ENCODE measurements at places on chromosomes 7 and 10.

- DNase-seq: no peak
Observed at GRCh38 chr10:98078774-98079173, 48.4 kb upstream of the CRTAC1 start.

- DNase-seq: no peak
Observed at GRCh38 chr10:78348411-78349164, 314.9 kb downstream of the RPS24 start.

DNA sequence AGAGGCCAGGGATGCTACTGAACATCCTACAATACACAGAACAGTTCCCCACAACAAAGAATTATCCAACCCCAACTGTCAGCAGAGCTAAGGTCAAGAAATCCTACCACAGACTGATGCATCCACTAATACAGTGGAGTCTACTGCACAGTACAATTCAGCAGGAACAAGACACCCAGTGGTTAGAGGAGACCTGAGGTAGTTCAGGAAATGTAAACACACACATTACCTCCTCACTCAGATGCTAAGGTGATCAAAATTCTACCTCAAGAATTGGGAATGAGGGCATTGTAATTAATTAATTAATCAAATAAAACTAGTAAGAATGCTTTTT lies 91.4 kb downstream of the ZFAND4 start:
- no peak for DNase-seq

GRCh38 chr7:16915405-16915804 lies 33.6 kb upstream of the AGR3 start:
- no peak for DNase-seq

DNA sequence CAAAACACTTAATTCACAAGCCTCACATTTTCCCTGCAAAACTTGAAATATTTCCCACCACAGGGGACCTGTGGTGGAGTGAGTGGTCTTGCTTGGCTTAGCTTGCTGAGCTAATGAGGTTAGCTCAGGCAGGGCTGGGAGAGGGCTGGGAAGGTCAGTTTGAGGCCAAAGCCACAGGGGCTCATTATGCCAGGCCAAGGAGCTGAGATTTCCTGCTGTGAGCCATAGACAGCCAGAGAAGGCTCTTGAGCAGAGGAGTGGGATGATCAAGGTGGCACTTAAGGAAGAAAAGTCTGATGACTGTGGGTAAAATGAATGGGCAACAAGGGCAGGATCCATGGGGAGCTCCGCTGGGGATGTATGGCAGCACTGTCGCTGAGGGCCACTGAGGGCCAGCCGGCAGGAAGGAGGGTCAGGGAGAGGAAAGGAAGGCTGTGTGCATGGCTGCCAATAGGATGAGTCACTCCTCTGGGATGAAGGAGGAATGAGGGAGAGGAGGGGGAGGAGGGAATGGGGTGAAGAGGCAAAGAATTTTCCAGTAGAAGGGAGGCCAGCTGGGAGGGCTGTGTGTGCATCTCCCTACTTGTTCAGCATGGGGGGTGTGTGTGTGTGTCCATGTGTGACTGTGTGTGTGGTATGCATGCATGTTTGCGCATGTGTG lies 18.7 kb upstream of the ZNF488 start:
- no peak for DNase-seq

- no peak for DNase-seq
Observed at GRCh38 chr7:141369422-141369821, 181.8 kb upstream of the AGK start.

- no peak for DNase-seq
Observed at GRCh38 chr7:67724955-67725354, 728.3 kb downstream of the TYW1 start.

DNA sequence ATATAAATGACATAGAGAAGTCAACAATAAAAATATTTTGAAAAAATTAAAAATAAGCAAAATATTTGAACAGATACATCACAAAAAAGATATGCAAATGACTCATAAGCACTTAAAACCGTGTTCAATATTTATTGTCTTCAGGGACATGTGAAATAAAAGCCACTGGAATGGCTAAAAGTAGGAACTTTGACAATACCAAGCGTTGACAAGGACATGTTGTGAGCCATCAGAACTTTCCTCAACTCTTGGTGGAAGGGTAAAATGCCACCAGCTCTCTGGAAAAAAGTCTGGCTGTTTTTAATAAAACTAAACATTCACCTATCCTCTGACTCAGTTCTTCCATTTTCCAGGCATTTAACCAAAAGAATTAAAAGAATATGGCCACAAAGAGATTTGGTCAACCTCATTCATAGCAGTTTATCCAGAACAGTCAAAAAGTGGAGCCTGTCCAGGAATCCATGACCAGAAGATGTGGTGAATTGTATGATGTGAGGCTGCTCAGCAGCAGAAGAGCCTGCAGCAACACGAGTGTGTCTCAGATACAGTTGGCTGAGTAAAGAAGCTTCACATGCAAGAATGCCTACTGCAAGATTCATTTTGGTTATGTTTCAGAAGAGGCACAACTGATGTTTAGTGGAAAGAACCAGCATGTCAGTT lies 7.1 kb upstream of the KLF6 start:
- DNase-seq: no peak

GRCh38 chr10:24375510-24375909 lies 166.6 kb downstream of the KIAA1217 start:
- DNase-seq: no peak

- no peak for DNase-seq
Observed at GRCh38 chr10:4196183-4196582, 411.2 kb upstream of the KLF6 start.

DNA sequence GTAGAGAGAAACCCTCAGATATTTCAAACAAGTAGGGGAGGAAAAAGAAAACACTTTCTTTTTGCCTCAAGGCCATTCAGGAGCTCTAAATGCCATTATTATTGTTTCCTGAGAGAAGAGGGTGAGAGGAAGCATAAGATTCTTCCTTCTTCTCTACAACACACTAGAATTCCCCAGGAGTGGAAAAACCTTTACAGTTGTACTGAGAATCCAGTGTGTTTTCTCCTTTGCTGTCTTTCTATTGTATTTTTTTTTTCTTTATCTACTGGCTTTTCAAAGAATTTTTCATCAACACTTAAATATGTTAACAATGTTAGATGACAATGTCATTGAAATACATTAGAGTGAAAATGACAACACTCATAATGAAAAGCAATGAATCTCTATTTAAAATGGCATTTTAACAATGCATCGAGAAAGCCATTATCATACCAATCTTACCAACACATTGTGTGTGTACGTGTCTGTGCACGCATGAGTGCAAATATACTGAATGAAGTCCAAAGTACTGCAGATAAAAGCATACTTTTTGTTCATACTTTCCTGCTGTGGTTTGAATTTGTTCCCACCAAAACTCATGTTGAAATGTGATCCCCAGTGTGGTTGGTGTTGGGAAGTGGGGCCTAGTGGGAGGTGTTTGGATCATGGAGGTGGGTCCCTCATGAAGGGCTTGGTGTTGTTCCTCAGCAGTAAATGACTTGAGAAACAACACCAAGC lies 24.2 kb upstream of the MACC1 start:
- no peak for DNase-seq

DNA sequence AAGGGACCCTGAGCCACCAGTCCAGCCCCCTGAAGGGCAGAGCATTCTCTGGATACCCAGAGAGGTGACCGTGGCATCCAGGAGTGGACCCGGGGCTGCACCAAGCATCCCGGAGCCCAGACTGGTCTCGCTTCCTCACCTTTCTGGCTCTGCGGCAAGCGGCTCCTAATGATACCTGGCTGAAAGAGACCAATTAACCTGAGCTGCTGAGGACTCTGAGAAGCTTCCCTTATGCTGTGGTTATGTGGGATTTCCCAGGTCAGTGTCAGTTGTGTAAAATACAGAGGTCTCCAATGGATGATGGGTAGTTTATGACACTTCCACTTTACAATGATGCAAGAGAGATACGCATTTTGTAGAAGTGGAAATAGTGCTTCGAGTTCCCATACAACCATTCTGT lies 51.5 kb downstream of the PFKFB3 start:
- no peak for DNase-seq

DNA sequence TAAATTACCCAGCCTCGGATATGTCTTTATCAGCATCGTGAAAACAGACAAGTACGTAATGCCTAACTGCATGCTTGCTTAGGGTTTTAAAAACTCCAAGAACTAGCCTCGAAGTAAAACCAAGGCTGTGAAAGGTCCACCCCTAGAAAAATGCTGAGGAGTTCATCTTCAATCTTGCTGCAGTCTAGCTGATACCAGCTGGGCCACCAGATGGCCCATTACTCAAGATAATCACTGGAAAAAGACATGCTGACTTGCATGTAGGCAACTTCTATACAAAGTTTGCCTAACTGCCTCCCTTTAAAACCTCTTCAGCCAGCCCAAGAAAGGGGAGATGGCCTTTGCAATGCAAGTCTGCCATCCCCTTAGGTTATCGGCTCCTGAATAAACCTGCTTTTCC lies 614.1 kb downstream of the GALNT17 start:
- no peak for DNase-seq

DNA sequence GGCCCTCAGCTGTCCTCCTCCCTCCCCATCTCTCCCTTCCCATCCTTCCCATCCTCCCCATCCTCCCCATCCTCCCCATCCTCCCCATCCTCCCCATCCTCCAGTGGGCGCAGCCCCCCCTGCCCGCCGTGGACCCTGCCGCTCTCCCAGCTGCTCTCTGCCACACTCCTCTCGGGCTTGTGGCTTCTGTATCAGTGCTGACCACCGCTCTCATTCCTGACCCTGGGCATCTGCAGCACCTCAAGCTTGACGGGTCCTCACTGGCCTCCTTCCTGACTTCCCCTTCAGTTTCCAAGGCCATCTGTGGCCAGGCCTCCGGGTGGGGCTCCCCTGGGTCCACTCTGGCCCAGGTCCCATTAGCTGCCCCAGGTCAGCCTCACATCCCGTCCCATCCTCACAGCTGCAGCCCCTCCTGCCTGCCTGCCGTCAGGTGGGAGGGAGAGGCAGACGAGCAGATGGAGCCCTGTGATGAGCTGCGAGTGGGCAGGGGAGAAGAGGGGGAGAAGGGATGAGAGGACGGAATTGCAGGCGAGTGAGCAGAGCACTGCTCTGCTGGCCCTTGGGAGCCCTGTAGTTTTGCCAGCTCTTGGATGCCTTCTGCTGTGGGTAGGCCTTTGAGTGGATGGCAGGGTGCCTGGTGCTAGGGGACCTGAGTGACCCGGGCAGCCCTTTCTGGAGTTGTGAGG lies 35.7 kb downstream of the LHPP start:
- DNase-seq: no peak

DNA sequence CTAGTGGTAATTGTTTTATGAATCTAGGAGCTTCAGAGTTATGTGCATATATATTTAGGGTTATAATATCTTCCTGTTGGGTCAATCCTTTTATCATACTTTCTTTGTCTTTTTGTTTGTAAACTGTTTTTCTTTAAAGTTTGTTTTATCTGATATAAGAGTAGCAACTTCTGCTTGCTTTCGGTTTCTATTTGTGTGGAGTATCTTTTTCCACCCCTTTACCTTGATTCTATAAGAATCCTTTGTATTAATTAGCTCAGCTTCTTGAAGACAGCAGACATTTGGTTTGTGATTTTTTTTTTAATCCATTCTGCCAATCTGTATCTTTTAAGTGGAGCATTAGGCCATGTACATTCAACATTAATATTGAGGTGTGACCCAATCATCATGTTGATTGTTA lies 9.3 kb downstream of the CASP7 start:
- DNase-seq: no peak

DNA sequence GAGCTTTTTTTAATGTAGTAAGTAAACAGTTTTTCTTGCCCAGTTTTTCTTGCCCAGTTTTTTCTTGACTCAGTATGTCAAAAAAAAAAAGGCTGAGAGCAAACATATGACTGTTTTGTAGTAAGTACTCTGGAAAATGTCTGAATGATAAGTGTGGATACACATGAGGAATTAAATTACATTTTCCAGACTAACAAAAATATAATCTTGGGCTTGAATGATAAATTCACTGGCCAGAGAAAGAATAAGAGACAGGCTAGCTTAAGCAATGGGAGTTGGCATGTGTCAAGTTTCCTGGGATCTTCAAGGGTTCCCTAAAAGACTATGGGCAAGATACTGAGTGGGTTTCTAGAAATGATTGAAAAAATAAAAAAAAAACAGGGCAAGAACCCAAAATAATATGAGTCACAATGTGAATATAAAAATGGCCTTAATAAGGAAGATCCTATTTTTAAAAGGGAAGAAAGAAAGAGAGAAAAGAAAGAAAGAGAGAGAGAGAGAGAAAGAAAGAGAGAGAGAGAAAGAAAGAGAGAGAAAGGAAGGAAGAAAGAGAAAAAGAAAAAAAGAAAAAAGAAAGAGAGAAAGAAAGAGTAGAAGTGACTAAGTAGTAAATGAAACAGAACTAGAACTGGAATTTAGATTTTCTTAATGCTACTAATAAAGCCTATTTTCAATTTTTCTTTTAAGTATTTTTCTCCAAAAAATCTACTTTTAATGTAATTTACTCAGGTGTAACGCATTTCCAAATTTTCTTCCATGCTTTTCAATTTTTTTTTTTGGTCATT lies 60.2 kb downstream of the TFPI2 start:
- no peak for DNase-seq

DNA sequence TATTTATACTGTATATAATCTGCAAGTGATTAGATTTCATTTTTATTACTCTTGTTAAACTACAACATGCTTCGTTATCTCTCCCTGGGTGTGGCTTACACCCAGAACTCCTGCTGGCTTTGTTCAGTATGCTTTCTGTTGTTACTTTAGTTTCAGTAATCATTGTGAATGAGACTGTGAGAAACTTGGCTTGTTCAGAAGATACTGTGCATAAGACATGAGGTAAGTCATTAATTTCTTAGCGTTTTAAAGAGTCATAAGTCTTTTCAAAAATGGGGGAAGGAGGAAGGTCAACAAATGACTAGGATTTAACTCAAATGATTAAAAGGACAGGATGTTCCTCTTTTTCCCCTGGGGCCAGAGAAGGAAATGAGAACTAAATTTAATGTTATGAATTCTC lies 11.6 kb upstream of the ADD3 start:
- DNase-seq: no peak

DNA sequence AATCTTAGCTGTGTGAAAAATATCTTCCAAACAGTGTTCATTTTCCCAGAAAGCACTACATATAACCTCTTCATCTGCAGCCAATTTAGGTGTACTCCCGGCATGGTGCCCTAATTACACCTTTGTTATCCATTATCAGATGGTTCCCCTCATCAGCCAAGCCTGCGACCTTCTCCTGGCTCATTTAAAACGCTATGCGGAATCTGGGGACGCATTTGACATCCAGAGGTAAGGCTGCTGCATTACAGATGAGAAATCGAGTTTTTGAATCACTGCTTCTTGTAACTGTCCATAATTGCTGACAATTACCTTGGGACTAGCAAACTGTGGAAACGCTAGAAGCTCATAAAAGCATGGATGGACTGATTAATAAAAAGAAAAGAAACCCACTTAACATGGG lies 109.5 kb downstream of the PARP12 start:
- DNase-seq: no peak

DNA sequence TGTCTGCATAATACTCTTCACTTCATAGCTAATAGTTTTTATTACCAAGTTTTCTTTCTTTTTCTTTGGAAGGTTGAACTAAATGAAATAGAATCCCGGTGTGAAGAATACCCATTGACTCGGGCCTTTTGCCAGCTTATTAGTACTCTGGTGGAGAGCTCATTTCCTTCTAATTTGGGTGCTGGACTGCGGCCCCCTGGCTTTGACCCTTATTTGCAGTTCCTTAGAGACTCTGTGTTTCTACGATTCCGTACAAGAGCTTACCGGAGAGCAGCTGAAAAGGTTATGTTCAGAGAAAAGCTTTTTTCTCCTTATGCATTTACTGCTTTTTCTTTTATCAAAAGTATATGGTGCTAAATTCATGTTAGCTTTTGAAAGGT lies 40.2 kb downstream of the NUP205 start:
- DNase-seq: no peak

Measured in stimulated activated CD8-positive, alpha-beta memory T cell treated with anti-CD3 and anti-CD28 coated beads, Interleukin-15, amount 100 ng/mL, for 48 hours (primary cell).